Activated naive CD4-positive, alpha-beta T cell treated with anti-CD3 and anti-CD28 coated beads for 36 hours (primary cell): ENCODE measurements at places on chromosomes 5 and 9. TPM values are rescaled to one million over a fixed set of nuclear protein-coding genes. Genes with fewer than 3 reads are reported as not detected.

GRCh38 chr9:29865764-29866313 is 2292.6 kb upstream of the C9orf72 start:
- DNase-seq = no peak

- no peak for DNase-seq
These were observed 135.6 kb downstream of the DAB2IP start for GRCh38 chr9:121786998-121787422.

- DNase-seq = no peak
These were observed 8.5 kb downstream of the INSYN2B start for GRCh38 chr5:169971780-169972179.

DNA sequence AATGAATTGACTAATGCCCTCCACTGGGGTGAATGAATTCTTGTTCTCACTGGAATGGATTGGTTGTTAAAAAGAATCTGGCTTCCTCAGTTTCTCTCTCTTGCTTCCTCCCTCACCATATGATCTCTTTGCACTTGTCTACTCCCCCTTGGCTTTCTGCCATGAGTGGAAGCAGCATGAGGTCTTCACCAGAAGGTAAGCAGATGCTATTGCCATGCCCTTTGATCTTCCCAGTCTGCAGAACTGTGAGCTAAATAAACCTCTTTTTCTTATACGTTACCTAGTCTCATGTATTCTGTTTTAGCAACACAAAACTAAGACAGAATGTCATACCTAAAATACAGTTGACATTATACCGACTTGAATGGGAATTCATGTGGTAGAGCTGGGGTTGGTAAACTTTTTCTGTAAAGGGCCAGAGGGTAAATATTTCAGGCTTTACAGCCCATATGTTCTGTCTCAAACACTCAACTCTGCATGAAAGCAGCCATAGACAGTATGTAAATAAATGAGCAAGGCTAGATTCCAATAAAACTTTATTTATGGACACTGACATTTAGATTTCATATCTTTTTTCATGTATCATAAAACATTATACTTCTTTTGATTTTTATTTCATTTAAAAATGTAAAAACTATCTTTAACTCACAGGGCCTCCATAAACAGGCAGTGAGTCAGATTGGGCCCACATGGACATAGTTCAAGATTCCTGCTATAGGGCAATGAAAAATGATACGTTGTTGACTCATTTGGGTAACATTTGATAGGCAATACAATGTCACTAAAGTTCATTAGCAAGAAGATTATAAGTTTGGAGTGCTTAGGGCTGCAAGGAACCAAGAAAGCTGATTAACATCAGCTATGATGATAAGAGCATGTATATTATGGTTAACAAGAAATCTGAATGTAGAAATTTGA is 79.4 kb upstream of the TLE4 start:
- DNase-seq = no peak

DNA sequence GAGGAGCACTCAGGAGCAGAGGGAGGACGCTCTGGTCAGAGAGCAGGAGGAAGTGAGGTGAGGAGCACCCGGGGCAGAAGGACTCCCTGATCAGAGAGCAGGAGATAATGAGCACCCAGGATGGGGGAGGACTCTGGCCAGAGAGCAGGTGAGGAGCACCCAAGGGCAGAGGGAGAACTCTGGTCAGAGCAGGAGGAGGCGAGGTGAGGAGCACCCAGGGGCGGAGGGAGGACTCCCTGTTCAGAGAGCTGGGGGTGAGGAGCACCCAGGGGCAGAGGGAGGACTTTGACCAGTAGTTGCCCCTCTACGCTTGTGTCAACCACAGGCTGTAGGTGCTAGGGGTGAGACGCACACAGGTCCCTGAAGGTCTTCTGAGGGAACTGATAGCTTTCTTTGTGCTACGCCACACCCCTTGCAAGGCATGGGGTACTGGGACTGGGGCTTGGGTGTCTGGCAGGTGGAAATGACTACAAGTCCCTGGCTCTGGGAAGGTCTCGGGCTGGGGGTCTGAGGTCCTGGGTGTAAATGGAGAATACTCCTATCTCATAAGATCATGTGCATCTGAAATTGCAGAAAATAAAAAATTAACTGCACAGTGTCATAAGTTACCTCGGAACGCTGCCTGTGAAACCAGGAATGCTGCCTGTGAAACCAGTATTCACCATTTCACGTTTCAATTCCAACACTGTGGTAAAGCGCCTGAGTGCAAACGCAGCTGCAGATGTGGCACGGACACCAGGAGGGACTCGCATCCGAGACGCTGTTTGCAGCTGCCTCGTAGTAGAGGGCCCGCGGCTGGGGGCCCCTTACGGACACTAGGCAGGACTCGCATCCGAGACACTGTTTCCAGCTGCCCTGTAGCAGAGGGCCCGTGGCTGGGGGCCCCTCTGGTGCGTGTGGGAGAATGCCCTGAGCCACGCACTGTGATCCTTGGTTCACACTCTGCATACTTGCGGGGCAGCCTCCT is 27.0 kb upstream of the SLC6A3 start:
- no peak for DNase-seq

GRCh38 chr9:75105841-75106240 is 17.5 kb downstream of the OSTF1 start:
- DNase-seq = no peak

GRCh38 chr5:66840511-66841013 is 244.4 kb downstream of the MAST4 start:
- peak; percentile 63 for DNase-seq

GRCh38 chr9:105244734-105245028 is 230 bp downstream of the SLC44A1 start:
- DNase-seq = no peak

DNA sequence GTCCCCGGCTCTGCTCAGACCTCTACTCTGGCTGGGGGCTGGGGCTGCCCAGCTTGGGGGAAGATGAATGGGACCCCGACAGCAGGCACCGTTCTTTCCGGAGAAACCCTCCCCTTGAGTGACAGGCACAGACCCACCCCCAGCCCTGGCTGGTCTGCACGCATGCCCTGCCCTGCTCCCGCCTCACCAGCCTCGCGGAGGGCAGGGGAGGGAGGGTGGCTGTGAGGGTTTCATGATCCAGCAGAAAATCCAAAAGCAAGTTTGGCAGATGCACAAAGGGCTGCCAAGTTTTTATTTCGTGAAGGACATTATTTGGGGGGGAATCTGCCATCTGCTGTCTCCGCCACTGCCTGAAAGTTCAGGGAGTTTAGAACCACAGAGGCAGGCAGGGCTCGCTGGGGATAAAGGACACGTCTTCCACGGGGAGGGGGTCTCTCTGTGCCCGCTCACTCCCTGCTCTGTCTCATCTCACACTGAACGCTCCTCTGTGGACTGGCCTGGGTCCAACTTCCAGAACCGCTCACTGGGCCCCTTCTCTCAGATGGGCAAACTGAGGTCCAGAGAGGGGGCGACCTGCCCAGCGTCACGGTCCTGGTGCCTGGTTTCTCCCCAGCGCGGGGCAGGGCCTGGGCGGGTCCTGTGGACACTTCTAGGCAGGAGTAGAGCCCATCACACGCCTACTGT is 92.9 kb downstream of the RXRA start:
- no peak for DNase-seq

- DNase-seq = peak; percentile 53
These were observed 2.0 kb upstream of the TRIM14 start for GRCh38 chr9:98121058-98121457.

- DNase-seq = no peak
These were observed 1.8 kb downstream of the TSC1 start for GRCh38 chr9:132942541-132943182.

DNA sequence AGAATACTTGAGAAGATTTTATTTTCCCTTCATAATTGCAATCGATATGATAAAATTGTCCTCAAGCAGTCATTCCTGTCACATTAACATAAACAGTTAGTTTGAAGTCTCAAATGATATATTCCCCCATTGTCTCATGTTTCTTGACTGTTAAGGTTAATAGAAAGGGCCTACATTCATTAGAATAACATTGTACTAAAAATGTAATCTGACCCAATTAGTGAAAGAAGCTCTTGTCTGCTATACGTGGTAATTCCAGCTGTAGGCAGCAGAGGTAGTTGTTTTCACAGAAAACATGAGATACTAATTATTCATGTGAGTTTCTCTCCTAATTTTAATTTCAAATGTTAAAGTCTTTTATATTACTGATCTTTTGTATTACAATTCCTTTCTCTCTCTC is 25.9 kb upstream of the AP3B1 start:
- peak; percentile 22 for DNase-seq

GRCh38 chr5:39191216-39191615 is 28.1 kb downstream of the FYB1 start:
- no peak for DNase-seq

GRCh38 chr5:87361031-87361445 is 51.7 kb downstream of the CCNH start:
- DNase-seq = no peak

GRCh38 chr5:30804739-30805505 is 388.6 kb upstream of the CDH6 start:
- no peak for DNase-seq

DNA sequence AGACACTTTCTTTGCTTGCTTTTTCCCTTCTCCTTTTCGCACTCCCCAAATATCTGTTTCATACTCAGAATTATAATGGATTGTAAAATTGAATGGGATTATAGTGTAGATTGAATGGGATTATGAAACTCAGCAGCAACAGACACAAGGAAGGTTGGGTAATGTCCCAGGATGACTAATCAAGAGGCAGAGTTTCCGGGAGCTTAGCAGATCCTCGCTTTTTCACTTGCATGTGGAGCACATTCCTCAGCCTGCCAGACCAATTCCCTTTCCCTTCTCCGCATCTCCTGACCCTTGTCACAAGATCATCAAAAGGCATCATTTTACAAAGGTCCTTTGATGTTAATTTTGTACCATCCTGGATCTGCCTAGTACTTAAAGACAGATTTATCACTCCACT is 55.1 kb upstream of the SLC1A1 start:
- DNase-seq = no peak

DNA sequence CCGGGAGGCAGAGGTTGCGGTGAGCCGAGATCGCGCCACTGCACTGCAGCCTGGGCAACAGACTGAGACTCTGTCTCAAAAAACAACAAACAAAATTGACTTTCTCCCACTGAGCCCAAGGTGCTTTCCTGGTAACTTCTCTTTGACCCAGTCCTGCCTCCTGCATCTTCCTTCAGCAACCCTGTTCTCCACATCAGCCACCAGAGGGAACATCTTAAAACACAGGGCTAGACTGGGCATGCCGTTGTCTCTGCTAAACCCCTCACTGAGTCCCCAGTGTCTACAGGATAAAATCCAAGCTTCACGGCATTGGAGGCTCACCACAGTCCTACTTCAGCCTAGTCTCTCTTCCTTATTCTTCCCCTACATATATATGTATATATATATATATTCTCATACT is 39.8 kb upstream of the KCNMB1 start:
- DNase-seq = no peak

DNA sequence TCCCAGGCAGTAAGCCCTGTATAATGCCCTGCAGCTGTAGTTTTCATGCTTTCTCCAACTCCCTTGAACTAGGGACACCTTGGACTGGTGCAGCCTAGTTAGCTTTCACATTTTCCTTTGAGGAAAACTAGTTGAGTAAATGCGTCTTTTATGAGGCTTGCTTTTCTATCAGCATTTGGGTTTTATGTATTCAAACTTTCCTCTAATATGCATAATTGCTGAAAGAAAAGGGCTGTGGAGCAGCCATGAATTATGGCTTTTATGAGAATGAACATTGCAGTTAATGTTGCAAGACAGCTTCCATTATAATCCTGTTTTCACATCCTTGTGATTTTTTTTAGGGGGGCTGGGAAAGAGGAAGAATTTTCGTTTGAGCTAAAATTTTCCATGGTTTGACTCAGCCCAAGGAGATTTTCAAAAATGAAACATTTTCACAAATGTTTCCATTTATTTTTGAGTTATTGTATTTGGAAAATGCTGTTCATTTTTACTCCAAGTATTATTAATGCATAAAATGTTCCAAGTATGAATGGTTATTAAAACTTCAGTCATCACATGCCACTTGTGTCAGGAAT is 57.9 kb upstream of the PPP3R2 start:
- no peak for DNase-seq

GRCh38 chr9:7778851-7779600 is 20.6 kb downstream of the DMAC1 start:
- no peak for DNase-seq

DNA sequence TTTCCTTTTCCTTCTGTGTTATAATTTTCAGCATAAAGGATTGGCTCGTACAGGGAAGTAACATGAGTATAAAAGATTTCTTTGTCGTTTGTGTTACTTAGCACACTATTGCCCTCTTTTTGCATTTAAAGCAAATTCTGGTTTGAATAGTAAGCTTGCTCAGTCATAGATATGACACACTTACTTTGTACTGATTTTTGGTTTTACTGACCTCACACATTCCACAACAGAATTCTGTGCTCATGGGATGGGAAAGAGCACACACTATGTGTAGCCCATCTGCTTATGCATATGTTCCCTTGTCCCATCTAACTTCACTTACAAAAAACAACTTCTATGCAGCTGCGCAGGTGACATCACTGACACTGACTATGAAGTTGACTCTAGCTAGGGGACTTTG is 111.9 kb upstream of the MTAP start:
- no peak for DNase-seq

DNA sequence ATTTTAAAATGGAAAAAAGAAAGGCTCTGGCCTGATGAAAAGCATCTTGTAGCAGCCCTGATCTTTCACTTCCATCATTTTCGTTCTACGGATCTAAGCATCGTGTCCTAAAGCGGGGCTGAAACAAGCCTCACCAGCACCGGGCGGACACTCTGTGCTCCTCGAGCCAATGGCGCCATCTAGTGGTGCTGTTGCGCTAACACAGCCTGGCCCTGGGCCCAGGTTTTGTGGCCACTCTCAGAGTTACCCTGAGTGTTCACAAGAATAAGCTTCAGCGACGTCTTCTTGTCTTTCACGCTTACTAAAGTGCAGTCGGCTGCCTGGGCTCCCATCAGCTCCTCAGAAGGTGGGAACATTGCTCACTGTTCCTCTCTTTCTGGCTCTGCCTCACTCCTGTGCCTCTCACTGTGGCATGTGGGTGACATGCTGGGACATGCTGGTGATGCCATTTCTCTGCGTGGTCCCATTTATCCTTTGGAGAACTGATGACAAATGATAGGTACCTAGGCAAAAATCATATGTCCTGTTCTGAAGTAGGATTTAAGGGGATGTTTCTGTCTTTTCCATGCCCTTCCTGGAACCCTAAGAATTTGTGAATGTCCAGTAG is 32.7 kb downstream of the DMRT3 start:
- peak; percentile 88 for DNase-seq

DNA sequence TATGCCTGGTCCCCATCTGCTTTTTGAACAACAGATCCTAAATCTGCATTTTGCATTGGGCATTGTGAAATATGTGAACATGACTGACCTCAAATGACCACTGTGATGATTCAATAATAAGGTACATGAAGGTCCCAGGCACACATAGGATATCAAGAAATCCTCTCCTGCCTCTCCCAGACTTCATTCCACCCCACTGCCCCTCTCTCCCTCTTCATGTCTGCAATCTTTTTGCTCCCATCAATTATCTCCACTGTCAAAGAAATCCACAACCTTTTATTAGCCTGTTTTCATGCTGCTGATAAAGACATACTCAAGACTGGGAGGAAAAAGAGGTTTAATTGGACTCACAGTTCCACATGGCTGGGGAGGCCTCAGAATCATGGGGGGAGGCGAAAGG is 476.7 kb downstream of the CTNND2 start:
- no peak for DNase-seq

The TMEM232 gene
- 0.86 TPM for total RNA-seq

The PCDHB16 gene
- not detected for total RNA-seq

The HBEGF gene
- 8.7 TPM for total RNA-seq

The WWC1 gene
- 1.7 TPM for total RNA-seq

The PRR7 gene
- 8.2 TPM for total RNA-seq

The TEK gene
- not detected for total RNA-seq

The ADAMTS2 gene
- total RNA-seq = not detected

The ANKRD20A1 gene
- total RNA-seq = 0.88 TPM

The PTGER4 gene
- total RNA-seq = 83.8 TPM

The GRM6 gene
- not detected for total RNA-seq

The SCGB3A2 gene
- total RNA-seq = not detected

The LOX gene
- total RNA-seq = not detected

The CTXN3 gene
- not detected for total RNA-seq
